Heart left ventricle (tissue), 16 donors: ENCODE measurements at places on chromosomes 5 and 9. TPM values are rescaled to one million over a fixed set of nuclear protein-coding genes. Genes with fewer than 3 reads are reported as not detected.

- no peak for DNase-seq
These were observed 670 bp upstream of the FBP1 start for GRCh38 chr9:94639999-94640376.

- no peak for DNase-seq
These were observed 30.5 kb upstream of the MED10 start for GRCh38 chr5:6408627-6409446.

GRCh38 chr9:114677418-114677817 is 4.6 kb downstream of the TEX48 start:
- no peak for DNase-seq

The CCL27 gene
- polyA plus RNA-seq, result 0.57 TPM

The ADAMTSL2 gene
- 2.3 TPM for polyA plus RNA-seq
